ENCODE measurements at places on chromosomes 1 and 21.

DNA sequence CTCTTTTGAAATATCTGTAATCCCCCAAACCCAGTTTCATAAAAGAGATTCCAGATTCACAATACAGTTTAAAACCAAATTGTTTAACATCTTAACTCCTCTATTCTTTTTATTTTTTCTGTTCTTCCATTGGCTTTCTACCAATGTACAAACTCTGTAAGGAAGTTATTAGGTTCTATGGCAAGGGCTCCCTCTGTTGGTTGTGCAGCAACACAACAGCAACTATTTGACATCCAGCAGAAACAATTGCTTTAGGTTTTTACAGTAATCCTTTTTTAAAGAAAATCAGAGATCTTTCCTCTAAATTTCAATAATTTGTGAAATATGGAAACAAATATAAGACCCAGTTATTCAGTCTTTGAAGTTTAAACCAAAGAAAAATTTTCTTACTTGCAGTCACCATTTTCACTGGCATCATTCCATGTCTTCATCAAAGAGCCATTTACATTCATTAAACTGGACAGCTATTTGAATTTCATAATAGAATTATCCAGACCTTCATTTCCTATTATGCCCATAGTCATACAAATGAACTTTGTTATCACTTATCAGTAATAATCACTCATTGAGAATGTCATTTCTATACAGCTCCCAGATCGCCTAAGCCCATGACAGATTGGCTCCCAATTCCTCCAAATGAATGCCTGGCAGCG, 46.5 kb upstream of the RNF11 start:
- DNase-seq, result peak; percentile 74

GRCh38 chr1:96520579-96520947, 201.0 kb upstream of the PTBP2 start:
- no peak for DNase-seq

GRCh38 chr1:76690766-76691165, 176.5 kb upstream of the ST6GALNAC5 start:
- no peak for DNase-seq

GRCh38 chr1:145963265-145964019, 933 bp downstream of the ANKRD34A start:
- DNase-seq, result peak; percentile 34

GRCh38 chr1:111850109-111850508, 94.4 kb downstream of the DDX20 start:
- DNase-seq, result no peak

- no peak for DNase-seq
These were observed 23.8 kb downstream of the FH start for GRCh38 chr1:241495741-241496140.

DNA sequence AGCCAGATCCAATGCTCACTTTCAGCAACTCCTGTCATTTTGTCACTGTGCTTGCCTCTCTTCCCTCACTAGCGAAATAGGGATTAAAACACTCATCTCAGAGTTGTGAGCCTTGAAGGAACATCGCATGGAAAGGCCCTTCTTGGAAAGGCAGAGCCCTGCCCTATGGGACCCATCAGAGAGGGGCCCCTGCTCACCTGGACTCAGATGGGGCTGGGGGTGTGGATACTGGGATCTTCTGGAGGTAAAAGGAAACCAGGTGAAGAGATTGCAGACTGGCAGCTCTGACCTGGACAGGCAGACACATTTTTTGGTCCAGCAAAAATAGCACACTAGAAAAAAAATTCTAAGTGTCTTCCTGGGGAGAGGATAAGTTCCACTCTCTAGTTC, 54.2 kb upstream of the EPS8L3 start:
- DNase-seq, result no peak
